Osteoblast (primary cell): ENCODE measurements at places on chromosomes 2 and 18.

- no peak for DNase-seq
These were observed 47.1 kb downstream of the GPR39 start for GRCh38 chr2:132463719-132464118.

- peak; percentile 95 for DNase-seq
These were observed 4.9 kb upstream of the PDCD1 start for GRCh38 chr2:241863536-241863954.

GRCh38 chr18:59517446-59518165, 158.5 kb upstream of the LMAN1 start:
- DNase-seq: no peak

GRCh38 chr18:58520969-58521368, 107.9 kb downstream of the ALPK2 start:
- peak; percentile 66 for DNase-seq

- DNase-seq: no peak
These were observed 235.4 kb downstream of the TXNL1 start for GRCh38 chr18:56402872-56403516.

GRCh38 chr2:191894681-191895147, 47.8 kb upstream of the CAVIN2 start:
- DNase-seq: no peak

- DNase-seq: peak; percentile 48
These were observed 321.4 kb downstream of the IRS1 start for GRCh38 chr2:226478109-226478809.

DNA sequence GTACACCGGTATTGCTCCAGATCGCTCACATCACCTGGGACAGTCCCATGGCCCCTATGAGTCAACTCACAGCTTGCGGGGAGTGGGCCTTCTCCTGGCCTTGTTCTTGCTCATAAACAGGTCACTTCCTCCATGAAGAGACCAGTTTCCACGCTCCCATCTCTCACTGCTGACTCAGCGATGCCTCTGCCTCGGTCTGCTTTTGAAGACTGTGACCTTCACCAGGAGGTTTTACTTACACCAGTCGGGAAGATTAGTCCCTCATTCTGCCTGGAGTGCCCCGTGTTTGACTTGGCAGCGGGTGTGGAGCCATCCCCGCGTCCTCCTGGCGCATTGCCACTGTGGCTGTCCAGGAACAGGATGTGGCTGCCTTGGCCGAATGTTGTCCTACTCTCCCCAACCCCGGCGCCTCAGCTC, 159.8 kb downstream of the RHBDD1 start:
- peak; percentile 80 for DNase-seq

DNA sequence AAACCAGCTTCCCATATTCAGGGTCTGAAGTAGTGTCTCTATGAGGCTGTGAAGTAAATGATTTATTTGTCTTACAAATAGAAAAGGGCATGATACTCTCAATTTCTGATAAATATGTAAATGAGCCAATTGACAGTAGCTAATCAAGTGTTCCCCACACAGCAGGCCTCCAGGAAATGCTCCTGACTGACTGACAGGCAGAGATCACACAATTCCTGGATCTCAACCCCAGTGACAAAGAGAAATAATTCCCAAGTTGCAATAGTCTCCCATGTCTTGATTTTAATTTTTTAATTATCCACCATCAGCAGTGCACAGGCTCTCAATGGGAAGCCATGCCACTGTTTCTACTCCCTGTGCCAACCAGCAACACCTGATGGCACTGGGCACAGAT, 390.4 kb downstream of the SOX11 start:
- DNase-seq: no peak

- no peak for DNase-seq
These were observed 161.8 kb downstream of the FAM210A start for GRCh38 chr18:13564579-13564978.

DNA sequence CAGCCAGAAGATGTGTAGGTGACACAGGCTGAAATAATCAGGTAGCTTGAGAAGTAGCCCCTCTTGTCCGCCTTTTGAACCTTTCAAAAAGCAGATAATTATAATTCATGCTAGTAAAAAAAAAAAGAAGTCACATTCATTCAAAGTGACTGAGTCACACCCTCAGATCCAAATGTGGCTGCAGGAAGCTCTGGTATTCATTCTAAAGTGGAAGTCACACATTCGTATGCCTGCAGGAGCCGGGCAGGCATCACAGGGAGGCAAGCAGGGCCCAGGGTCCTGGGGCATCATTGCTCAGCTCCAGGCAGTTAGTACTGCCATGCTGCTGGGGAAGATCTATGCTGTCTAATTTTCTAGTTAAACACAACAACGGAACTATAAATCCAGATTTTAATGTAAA, 21.7 kb upstream of the RAB11FIP5 start:
- peak; percentile 80 for DNase-seq

- DNase-seq: peak; percentile 80
These were observed 9.5 kb downstream of the ANO7 start for GRCh38 chr2:241197947-241198346.

- no peak for DNase-seq
These were observed 230.0 kb downstream of the NCKAP5 start for GRCh38 chr2:133338224-133338623.

GRCh38 chr2:218996937-218997336, 3.7 kb upstream of the CRYBA2 start:
- DNase-seq: peak; percentile 83

DNA sequence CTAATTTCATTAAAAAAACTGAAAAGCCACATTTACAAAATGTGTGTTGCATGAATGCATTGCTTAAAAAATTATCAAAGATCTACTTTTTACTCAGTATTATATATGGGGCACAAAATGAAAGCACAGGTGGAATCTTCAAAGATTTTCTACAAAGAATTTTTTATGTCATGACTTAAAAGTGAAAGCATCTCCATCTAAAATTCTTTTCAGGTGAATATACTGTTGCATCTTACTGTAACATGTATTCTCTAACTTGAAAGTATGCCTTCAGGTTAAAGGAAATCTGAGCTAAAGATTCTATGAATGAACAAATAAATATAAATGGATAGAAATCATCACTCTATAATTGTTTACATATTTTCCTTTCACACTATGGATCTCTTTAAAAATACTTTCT, 66.8 kb upstream of the WDR75 start:
- no peak for DNase-seq

DNA sequence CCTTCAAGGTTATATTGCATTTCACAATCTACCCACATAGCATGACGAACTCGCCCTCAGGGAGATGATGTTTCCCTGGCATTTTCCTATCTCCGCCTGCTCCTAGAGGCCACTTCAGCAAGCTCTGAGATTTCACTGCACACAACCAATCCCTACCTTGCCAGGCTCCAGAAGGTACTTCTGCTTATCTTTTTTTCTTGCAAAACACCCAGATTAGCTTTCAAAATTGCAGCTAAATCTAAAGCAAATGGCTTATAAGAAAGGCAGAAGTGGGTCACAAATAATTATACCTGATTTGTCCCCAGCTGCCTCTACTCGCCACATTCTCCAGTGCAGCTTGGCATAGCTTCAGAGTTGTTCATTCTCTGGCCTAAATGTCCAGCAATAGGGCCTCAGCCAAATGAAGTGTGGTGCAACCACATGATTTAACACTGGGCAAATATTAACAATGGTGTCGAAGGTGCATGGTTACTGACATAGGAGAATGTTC, 32.4 kb upstream of the MRPL19 start:
- no peak for DNase-seq
